CD4-positive, alpha-beta T cell treated with Interleukin-6 for 4 hours (primary cell): ENCODE measurements at places on chromosomes 6 and 20.

- no peak for DNase-seq
These were observed 140.8 kb upstream of the ARMC2 start for GRCh38 chr6:108707328-108707976.

DNA sequence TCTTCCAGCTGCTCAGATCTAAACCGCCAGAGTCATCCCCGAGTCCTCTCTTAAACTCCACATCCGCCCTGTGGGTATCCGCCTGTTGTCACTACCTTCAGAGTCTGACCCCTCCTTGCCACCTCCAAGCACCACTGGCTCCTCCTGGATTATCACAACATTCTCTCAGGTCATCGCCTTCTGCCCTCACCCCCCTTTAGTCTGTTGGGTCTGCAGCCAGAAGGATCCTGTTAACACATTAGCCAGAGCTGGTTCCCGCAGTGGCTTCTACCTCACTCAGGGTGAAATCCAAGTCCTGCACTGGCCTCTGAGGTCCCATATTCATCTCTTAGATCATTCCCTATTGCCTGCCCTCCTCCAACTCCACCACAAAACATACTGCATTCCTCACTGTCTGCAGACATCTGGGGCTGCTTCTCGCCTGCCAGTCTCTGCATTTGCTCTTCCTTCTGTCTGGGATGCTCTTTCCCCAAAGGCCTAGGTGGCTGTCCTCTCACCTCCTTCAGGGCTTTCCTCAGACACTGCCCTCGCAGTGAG lies 34.1 kb downstream of the TNXB start:
- DNase-seq: no peak

DNA sequence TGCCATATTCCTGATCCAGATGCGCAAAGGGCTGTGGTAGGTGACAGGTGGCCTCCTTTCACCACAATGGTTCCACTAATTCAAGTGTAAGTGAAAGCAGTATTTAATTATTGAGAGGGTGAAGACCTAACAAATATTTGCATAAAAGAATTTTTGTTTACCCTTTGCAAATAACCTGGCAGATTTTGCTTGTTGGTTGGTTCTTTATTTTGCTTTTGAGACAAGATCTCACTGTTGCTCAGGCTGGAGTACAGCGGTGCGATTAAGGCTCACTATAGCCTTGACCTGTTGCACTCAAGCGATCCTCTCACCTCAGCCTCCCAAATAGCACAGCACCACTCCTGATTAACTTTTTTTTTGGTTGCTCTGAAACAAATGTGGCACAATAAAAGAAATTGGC lies 49.2 kb downstream of the PCNA start:
- no peak for DNase-seq

DNA sequence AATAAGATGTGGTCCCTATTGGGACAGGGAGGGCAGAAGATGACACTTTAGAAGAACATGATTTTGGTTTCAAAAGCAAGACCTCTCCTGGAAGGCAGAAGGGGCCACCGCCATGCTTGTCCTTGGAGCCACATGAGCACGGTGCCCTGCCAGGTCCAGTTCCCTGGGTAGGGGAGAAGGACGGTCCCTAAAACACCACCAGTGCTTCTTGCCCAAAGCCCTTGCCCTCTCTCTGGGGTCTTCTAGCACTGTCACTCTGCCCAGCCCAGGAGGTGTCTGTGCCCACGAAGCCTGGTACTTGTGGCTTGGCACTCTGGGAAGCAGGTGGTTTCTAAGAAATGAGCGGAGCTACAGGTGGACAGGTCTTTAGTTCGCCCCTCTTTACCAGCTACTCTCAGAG lies 46.0 kb downstream of the PLCG1 start:
- DNase-seq: no peak

DNA sequence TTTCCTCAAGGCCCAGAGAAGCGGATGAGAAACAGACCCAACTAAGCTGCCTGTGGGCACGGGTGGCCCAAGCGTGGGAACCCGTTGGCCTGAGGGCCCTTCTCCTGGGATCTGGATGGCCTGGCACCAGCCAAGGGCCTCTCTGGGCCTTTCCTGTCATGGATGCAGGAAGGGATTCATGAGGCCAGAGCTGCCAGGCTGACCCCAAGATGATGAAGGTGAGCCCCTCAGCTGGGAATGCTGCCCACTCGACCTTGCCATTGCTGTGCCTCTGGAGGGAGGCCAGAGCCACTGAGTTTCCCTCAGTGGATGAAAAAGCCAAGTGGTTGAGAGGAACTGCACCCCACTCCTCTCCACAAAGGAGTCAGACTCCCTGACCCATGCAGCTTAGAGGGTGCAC lies 171.2 kb downstream of the VEGFA start:
- DNase-seq: no peak

DNA sequence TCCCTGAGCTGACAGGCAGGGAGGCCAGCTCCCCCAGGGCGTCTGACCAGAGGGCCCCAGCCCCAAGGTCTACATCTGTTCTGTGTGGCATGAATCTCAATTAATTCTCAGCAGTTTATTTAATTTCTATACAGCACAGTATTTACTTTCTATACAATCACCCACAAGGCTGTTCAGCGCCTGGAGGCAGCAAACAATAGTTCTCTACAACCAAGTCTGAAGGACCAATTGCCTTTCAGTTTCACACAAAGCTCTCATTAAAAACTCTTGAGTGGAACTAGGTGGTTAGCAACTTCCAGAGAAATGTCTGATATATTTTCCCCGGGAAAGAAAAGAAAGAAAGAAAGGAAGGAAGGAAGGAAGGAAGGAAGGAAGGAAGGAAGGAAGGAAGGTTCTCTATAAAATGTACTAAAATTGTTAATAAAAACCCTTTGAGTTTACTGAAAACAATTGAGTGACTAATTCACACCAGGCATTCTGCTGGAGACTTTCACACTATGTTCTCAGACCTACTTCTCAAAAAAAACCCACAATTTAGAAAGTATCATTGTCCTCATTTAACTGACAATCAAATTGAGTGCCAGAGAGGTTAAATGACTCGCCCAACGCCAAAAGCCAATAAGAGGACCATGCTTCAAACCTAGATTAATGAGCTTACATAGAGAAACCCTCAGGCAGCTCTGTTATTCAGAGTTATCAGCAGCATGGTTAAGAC lies 62.5 kb downstream of the METTL24 start:
- DNase-seq: no peak

- no peak for DNase-seq
These were observed 109.5 kb upstream of the NFATC2 start for GRCh38 chr20:51651921-51652549.
